ENCODE measurements at places on chromosomes 13 and 19.

DNA sequence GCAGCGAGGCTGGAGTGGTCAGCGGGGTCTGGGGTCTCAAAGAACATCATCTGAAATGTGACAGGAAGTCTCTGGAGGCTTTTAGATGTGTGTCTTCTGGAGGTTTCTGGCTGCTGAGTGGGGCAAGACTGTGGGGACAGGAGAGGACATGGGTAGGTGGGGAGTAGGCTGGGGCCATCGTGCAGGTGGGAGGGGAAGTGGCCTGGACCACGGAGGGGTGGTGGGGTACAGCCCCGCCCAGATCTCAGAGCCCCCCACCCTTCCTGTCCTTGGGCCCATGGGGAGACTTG lies 6.2 kb downstream of the AP1M1 start:
- DNase-seq: no peak

GRCh38 chr19:2215281-2215751 lies 20.8 kb downstream of the PLEKHJ1 start:
- DNase-seq: no peak

GRCh38 chr13:71877256-71877653 lies 10.3 kb upstream of the DACH1 start:
- no peak for DNase-seq

GRCh38 chr19:33515921-33516320 lies 5.7 kb downstream of the PEPD start:
- no peak for DNase-seq

DNA sequence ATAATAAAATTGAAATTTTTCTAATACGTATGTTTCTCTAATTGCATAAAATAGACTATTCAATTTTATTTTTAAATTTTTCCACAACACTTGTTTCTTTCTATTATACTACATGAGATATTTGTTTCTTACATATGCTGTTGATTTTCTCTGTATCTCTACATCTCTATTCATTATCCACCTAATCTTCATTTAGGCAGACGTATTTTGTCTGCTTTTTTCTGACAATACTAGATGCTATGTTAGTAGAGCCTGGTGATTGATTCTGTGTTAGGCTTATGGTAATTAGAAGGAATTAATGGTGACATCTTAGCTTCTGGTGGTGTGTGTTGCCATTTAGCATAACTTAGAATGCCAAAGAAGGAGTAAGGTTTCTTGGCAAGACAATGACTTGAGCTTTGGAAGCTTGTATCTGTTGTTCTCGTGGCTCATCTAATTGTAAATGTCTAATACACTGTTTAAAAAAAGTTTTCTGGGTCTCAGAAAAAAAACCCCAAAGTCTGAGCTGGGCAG lies 1610.7 kb upstream of the PCDH20 start:
- DNase-seq: no peak

DNA sequence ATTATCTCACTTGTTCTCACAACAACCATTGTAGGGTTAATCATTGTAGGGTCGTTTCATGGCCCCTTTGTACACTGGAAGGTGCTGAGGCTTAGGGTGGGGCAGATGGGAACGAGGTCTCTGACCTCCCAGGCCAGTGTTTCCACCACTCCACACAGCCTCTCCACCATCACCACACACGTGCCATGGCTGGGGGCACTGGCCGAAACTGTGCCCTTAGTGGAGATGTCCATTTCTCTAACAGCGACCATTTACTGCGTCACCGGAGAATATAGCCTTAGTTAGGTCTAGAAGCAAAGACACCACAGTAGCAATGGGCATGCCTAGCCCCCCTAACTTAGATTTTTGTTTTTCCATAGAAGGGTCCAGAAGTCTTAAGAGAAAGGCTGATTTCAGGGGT lies 36.5 kb downstream of the COL4A1 start:
- no peak for DNase-seq

DNA sequence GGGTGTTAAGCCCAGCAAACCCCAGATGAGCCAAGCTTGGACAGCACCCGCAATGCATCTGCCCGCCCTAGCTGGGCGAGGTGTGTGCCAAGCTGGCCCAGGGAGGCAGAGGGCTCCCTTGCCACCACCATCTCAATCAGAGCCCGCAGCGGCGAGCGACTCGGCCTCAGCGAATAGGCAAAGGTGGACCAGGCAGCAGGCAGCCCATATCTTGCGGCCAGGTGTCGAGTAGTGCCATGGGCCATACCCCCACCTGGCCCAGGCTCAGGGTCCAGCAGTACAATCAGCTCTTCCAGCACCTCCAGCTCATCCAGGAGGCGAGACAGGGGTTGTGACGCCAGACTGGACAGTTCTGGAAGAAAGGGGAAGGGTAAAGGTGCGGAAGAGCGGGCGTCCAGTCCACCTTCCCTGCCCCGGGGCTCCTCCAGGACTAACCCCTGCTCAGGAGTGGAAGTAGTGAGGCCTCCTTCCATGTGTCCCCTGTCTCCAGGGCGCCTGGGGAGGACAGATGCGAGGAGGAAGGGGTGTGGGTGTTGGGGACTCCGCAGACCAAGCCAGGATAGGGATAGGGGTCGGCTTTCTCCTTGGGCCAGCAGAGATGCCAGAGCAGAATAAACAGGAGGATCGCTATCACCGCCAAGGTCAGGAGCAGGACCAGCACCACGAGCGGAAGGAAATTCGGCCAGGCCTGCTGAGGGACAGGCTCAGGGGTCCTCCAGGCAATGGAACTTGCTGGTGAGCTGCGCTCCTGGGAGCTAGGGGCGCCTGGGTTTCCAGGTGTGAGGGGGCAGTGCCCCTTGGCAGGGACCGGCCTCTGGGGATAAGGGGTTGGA lies 2.8 kb downstream of the IGFLR1 start:
- DNase-seq: no peak

- no peak for DNase-seq
Measured at GRCh38 chr13:23609874-23610576, 39.8 kb downstream of the TNFRSF19 start.

DNA sequence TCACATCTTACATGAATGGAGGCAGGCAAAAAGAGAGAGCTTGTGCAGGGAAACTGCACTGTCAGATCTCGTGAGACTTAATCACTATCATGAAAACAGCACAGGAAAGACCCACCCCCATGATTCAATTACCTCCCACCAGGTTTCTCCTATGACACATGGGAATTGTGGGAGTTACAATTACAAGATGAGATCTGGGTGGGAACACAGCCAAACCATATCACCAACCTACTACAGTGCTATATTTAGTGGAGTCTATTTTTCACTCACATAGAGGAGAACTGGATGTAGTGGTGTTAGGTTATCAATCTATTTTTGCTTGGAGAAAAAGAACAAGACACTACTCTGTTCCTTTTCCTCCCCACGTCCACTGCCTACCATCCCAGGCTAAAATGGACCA lies 276.6 kb downstream of the KCTD12 start:
- no peak for DNase-seq

- DNase-seq: no peak
Measured at GRCh38 chr13:21884965-21885567, 214.2 kb downstream of the FGF9 start.

DNA sequence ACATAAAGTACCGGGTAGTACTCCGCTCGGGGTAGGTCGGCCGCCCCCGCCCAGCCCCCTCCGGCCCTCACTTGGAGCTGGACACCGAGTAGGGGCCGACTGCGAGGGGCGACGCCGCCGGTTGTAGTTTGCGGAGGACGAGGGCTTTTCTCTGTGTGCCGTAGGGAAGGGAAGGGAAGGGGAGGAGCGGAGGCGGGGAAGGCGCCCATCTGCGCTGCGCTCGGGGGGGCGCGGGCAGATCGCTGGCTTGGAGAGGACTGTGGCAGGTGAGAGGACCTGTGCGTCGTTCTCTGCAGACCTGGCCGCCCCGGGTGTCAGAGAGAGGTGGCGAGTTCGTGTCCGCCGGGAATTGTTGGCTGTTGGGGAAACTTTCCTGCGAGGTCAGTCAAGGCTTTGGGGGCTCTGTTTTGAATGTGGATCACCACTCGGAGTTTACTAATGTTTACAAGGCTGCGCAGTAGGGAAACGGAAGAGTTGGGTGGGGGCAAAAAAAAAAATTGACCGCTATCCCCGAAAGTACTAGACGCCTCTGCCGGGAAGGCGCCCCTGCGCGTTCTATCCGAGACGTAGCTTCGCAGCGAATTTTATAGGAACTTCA lies 1.4 kb downstream of the ING1 start:
- DNase-seq: peak; percentile 36

DNA sequence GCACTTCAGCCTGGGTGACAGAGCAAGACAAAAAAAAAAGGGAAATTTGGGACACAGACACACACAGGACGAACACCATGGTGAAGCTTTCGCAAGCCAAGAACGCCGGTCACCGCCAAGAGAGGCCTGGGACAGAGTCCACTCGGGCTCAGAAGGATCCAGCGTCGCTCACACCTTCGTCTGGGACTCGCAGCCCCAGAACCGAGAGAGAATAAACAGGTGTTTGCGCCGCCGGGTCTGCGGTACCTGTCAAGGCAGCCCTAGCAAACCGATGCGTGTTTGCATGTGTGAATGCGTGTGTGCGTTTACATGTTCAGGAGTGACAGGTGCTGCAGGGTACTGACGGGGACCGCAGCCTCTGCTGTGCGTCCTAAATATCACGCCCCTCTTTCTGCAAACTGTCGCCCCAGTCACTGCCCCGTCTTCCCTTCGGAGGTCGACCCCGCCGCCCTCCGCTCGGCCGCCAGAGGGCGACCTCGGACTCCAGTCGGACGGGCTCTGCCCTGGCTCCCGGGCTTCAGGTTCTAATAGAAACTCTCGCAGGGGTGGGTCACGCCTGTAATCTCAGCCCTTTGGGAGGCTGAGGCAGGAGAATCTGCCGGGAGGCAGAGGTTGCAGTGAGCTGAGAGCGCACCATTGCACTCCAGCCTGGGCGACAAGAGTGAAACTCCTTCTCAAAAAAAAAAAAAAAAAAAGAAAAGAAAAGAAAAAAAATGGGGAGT lies 11.8 kb upstream of the CSNK1G2 start:
- peak; percentile 79 for DNase-seq

GRCh38 chr13:32823597-32823996 lies 192.6 kb upstream of the KL start:
- no peak for DNase-seq

- DNase-seq: no peak
Measured at GRCh38 chr13:101917475-101917810, 465.0 kb downstream of the ITGBL1 start.

DNA sequence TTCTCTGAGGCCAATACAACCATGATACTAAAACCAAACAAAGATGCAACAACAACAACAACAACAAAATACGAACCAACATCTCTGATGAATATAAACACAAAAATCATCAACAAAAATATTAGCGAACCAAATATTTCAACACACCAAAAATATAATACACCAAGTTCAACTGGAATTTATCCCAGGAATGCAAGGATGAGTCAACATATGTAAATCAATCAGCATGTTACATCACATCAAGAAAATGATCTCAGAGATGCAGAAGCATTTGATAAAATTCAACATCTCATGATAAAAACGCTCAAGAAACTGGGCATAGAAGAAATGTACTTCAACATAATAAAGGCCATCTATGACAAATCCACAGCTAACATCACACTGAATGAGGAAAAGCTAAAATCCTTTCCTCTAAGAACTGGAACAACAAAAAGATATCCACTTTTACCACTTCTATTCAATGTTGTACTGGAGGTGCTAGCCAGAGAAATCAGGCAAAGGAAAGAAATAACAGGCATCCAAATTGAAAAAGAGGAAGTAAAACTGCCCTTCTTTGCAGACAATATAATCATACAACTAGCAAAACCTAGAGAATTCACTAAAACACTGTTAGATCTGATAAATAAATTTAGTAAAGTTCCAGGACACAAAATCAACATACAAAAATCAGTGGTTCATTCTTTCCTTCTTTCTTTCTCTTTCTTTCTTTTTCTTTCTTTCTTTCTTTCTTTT lies 2448.7 kb upstream of the PCDH20 start:
- DNase-seq: no peak

- no peak for DNase-seq
Measured at GRCh38 chr13:24617256-24618010, 62.8 kb upstream of the ATP12A start.

DNA sequence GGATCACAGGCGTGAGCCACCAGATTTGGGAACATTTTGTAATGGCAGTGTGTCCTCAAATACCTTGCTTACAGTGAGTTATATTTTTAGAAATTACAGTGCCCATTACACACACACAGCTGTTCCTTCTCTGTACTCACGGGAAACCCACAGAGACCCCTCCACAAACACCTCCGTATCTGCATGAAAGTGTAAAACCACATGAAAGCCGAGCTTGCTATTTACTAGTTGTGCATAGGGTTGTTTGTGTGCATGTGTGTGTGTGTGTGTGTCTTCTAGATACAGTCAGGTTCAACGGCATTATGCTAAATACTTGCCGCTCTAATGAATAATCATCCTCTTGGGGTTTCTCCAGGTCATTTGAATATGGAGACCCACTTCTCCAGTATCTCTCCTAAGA lies 22.3 kb upstream of the LILRA2 start:
- no peak for DNase-seq

DNA sequence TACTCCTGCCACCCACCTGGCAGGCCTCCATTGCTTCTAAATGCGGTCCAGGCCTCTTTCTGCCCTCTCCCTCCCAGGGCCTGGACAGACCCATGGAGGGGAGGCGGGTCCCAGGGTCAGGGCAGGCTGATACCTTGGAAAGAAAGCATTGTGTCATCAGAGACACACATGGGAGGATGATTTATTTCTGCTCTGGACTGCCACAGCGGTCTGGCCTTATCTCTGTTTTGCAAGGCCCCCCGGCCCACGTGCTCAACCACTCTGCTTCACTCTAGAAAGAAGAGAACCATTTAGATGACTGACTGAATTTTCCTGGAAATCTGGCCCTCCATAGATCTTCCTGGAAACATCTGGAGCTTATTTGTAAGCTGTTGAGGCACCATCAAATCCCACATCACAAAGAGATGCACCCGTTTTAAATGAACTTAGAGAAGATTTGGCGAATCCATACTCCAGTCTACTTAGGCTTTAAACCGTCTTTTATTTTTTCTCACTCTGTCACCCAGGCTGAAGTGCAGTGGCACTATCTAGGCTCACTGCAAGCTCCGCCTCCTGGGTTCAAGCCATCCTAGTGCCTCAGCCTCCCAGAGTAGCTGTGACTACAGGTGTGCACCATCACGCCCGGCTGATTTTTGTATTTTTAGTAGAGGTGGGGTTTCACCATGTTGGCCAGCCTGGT lies 48.3 kb upstream of the URI1 start:
- no peak for DNase-seq

DNA sequence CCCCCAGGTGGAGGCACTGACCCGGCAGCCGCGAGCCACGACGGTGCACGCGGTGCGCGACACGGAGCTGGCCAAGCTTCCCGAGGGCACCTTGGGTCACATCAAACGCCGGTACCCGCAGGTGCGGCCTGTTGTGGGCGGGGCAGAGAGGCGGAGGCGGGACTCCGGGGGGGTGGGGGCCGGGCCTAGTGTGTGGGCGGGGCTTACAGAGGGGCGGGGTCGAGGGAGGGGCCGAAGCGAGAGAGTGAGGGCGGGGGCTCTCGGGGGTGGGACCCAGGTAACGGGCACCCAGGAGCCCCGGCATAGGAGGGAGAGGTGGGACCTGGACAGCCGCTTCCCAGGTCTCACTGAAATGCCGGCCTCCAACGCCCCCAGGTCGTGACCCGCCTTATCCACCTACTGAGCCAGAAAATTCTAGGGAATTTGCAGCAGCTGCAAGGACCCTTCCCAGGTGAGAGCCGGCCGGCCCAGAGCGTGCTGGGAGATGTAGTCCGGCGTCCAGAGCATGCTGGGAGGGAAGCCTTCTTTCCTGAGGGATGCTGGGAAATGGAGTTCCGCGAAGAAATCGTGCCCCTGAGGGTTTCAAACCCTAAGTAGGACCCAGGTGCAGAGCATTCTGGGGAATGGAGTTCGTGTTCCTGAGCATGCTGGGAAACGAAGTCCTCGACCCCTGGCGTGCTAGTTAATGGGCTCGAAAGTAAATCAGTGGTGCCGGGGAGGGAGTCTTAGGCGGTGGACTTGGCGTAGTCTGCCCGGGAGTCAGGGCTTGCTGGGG lies 15.7 kb downstream of the PNPLA6 start:
- peak; percentile 61 for DNase-seq

- DNase-seq: peak; percentile 46
Measured at GRCh38 chr19:41821003-41821735, 23.3 kb downstream of the LYPD4 start.

All from stimulated activated CD4-positive, alpha-beta T cell treated with anti-CD3 and anti-CD28 coated beads, Interleukin-1b, Interleukin-23, amount 100 ng/mL, for 48 hours (primary cell).